Activated T-cell treated with anti-CD3 and anti-CD28 coated beads, Interleukin-2, amount 50 U/mL, for 24 hours (primary cell): ENCODE measurements at places on chromosomes 5 and 9.

DNA sequence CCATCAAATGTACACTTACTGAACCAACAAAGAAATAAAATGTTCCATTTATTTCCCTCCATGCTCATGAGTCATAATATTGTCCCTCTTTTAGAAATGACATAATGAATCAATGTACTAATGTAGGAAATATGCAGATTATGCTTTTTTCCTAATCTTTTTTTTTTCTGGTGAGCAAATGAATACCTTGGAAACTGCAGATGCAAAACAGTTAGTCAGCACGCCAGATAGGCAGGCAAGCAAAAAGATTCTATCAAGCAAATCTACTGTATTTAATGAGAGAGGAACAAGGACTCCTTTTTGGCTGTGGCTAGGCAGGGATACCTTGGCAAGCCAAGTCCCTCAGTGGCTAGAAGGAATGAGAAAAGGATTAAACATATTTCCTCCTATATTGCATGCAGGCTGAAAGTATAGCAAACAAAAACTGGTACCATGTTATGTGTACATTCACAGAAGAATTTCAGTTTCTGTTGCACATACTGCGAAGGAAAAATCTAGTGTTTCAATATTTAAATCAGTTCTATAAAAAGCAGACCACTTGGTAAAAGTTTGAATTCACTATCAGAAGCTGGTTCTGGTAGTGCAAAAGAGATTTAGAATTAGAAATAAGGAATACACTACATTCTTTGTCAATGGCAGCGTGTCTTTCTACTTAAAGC, 605.4 kb downstream of the TLE1 start:
- H3K4me1 ChIP-seq, result no peaks in the 10 kb centered on the region
- H3K36me3 ChIP-seq, result no peaks in the 10 kb centered on the region
- H3K27me3 ChIP-seq, result no peaks in the 10 kb centered on the region
- H3K27ac ChIP-seq, result no peak overlapping the region
- no peak for DNase-seq

- H3K36me3 ChIP-seq, result peaks cover 18% of the 10 kb centered on the region
- H3K4me1 ChIP-seq, result peaks cover 50% of the 10 kb centered on the region
- no peak overlapping the region for H3K27ac ChIP-seq
- H3K27me3 ChIP-seq, result no peaks in the 10 kb centered on the region
These were observed 53.2 kb downstream of the IQGAP2 start for GRCh38 chr5:76456258-76456657.

DNA sequence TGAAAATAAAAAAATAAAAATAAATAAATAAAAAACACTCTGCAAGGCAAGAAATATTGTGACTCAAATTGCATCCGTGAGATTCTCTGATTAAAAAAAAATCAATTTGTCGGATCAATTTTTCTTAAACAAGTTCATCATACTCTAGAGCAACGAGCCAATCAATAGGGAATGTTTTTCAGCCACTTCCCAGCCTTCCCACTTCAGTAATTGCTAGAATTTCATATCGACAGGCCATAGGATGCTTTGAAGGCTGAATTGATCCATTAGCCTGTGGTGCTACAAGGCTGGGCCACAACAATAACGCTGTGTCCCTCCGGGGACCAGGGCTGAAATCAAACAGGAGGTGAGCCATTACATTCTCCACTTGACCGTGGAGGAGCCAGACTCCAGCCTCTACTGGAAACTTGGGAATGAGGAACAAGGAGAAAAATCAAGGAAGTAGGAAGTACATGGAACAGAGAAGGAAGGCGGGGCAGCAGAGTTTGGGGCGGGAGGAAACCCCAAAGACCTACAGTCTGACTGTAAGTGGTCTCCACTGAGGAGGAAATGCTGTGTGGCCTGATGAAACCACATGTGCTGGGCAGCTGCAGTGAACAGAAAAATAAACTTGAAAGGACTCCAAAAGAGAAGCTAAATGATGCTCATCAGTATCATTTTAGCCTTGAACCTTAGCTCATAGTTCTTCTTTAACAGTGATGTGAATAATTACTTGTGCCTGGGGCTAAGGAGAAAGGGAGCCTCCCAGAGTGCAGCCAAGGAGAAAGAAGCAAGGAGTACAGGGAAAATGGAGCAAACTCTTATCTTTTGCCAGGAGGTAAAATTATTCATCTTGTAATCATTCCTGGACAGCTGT, 308.6 kb downstream of the TLE1 start:
- H3K27me3 ChIP-seq, result no peaks in the 10 kb centered on the region
- H3K4me3 ChIP-seq, result no peak overlapping the region
- no peaks in the 10 kb centered on the region for H3K4me1 ChIP-seq
- no peak overlapping the region for H3K27ac ChIP-seq

DNA sequence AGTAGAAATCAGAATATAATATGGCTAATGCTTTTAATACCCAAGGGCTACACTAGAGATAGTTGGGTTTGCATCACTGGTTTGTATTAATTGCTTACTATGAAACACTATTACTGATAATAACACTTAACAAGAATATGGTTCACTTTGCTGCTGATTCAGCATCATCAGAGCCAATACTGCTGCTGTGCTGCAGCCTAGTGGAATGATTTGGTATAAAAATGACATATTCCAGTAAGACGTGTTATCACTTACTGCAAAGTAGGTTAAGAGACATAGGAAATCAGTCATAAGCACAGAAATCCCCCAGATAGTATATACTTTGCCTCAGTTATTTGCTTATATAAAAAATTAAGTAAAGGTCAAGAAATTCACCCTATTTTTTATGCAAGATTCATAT, 2.8 kb downstream of the CDH10 start:
- H3K27ac ChIP-seq, result no peak overlapping the region
- H3K27me3 ChIP-seq, result no peaks in the 10 kb centered on the region
- no peak for DNase-seq
- no peaks in the 10 kb centered on the region for H3K4me1 ChIP-seq
- H3K36me3 ChIP-seq, result no peaks in the 10 kb centered on the region

- peaks cover 60% of the 10 kb centered on the region for H3K27me3 ChIP-seq
- DNase-seq, result no peak
- H3K27ac ChIP-seq, result no peak overlapping the region
- peaks cover 4% of the 10 kb centered on the region for H3K4me1 ChIP-seq
These were observed 254.3 kb upstream of the NFIL3 start for GRCh38 chr9:91677822-91678436.

DNA sequence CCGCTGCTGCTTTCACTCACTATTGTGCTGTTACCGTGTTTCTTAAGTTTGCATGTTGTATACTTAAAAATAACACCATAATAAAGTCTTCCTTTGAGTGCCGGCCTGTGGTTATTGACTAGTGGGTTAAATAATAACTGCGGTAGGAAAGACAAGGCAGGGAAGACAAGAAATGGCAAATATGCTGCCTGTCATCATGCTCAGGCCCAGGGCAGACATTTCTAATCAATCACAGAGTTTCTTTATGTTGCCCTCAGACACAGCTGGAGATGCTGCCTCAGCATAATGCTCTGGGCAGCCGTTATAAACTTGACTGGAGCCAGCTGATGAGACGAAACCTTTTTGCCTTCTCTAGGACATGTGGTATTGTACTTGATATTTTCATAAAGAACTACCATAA, 215.0 kb downstream of the GAPVD1 start:
- H3K27me3 ChIP-seq, result no peaks in the 10 kb centered on the region
- peaks cover 56% of the 10 kb centered on the region for H3K36me3 ChIP-seq
- no peak overlapping the region for H3K27ac ChIP-seq
- no peak for DNase-seq
- H3K4me3 ChIP-seq, result no peak overlapping the region

DNA sequence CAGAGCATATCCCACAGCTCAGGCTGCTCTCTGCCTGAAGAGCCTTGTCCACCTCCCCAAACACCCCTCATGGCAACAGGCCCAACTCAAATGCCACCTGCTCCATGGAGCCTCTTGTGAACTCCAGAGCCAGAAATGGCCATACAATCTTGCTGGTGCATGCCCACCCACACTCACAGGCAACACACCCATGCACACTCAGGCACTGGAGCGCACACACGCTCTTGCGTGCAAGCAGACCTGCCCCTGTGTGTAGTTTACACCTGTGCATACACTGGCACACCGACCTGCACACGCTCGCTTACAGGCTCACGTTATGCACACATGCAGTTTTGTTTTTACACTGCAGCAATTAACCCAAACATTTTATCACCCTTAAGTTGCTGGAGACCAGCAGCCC, 40.0 kb downstream of the HRH2 start:
- H3K27ac ChIP-seq, result peak overlapping the region; percentile 13
- H3K36me3 ChIP-seq, result peaks cover 78% of the 10 kb centered on the region

DNA sequence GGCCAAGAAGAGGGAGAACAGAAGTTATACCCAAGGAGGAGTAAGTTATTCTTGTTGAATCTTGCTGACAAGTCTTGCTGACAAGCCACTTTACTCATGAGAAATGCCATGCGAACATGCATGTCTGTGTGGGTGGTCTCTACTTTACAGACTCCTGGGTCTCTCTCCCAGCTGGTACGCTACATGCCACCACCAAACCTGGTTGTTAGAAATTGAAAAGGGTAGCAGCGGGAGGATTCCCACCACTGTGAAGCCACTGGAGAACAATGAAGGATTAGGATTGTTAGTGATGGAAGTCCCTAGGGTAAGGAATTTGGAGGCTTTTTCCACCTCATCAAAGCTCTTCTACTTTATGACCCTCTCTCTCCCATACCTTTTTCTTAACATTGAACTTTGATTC, 53.6 kb upstream of the GABRB2 start:
- DNase-seq, result no peak
- no peaks in the 10 kb centered on the region for H3K27me3 ChIP-seq
- H3K4me1 ChIP-seq, result no peaks in the 10 kb centered on the region
- no peaks in the 10 kb centered on the region for H3K36me3 ChIP-seq
- H3K4me3 ChIP-seq, result no peak overlapping the region
- no peak overlapping the region for H3K27ac ChIP-seq

GRCh38 chr5:1662559-1663085, 137.0 kb downstream of the MRPL36 start:
- peaks cover 64% of the 10 kb centered on the region for H3K27me3 ChIP-seq
- H3K36me3 ChIP-seq, result no peaks in the 10 kb centered on the region
- H3K4me1 ChIP-seq, result peaks cover 10% of the 10 kb centered on the region
